ENCODE measurements at places on chromosomes 4 and X.

GRCh38 chr4:1981251-1982058 lies 27.3 kb downstream of the NELFA start:
- no peak for DNase-seq

DNA sequence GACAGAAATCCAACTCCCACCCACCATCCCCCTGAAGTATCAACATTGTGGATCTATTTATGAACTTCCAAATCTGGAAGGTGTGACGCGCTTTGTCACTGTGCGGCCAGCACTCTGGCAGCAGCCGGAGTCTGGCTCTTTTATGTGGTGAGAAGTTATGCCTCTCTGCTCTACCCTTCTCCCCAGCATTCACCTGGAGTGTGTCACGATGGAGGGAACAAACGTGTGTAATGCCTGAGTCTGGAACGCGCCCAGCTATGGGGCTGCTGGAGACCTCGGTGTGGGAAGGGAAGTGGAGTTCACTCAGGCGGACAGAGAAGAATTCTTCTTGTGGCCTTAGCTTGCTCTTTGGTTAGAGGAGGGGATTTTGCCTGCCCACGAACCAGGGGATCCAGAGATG lies 222.1 kb upstream of the RPL34 start:
- DNase-seq = no peak

GRCh38 chrX:41734530-41734929 lies 10.5 kb downstream of the GPR82 start:
- DNase-seq = peak; percentile 17

DNA sequence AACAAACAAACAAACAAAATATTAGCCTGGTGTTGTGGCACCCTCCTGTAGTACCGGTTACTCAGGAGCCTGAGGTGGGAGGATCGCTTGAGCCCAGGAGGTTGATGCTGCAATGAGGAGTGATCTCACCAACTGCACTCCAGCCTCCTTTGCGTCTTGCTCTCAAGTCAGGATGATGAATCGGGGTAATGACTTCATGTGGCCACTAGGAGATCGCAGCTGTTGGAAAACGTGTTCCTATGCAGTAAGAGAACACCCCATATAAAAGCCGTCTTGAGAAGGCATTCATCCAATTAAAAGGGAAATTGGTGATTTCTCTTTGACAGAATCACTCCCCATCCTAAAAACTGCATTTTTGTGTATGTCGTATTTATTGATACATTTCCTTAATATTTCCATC lies 6.9 kb downstream of the CCNB3 start:
- DNase-seq = no peak

DNA sequence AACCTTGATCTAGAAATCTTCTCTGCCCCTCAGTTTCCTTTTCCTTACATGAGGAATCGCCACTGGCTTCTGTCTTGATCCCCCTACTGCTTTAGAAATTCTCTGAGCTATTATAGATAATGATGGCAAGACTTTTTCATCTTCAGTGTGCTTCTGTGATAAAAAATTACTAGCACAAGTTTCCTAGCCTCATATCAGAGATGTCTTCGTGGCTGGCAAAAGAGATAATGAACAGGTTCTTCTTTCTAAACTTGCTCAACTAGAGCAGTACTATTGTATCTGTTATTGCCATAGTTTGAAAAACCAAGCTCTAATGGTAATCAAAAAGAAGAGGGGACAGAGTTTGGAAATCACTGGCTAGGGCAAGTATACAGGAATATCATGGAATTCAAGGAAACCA lies 4.1 kb upstream of the PDGFC start:
- DNase-seq = no peak

- DNase-seq = peak; percentile 82
These were observed 82.0 kb downstream of the PLS3 start for GRCh38 chrX:115642895-115643530.

- no peak for DNase-seq
These were observed 33.1 kb downstream of the TKTL1 start for GRCh38 chrX:154328646-154329045.

Data from midbrain (tissue), 1 donor.